ENCODE measurements at places on chromosomes 5 and 9.

DNA sequence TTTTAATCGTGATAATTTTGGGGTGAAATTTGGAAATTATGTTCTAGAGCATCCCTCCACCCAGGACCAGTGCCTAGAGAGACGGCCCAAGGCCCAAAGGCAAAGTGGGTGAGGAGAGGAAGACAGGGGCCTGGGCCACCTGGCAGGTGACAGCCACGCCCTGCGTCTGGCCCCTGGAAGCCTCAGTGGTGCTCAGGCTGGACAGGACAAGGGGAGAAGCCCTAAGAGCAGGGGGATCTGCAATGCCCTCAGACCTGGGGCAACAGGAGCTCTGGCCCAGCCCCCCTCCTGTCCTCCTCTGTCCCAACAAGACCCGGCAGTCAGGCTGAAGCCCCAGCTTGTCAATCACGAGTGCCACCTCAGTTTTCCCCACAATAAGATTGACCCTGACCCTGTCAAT is 134.8 kb downstream of the ADAMTS2 start:
- no peak for DNase-seq

GRCh38 chr5:15014809-15015208 is 143.2 kb upstream of the ANKH start:
- no peak for DNase-seq

DNA sequence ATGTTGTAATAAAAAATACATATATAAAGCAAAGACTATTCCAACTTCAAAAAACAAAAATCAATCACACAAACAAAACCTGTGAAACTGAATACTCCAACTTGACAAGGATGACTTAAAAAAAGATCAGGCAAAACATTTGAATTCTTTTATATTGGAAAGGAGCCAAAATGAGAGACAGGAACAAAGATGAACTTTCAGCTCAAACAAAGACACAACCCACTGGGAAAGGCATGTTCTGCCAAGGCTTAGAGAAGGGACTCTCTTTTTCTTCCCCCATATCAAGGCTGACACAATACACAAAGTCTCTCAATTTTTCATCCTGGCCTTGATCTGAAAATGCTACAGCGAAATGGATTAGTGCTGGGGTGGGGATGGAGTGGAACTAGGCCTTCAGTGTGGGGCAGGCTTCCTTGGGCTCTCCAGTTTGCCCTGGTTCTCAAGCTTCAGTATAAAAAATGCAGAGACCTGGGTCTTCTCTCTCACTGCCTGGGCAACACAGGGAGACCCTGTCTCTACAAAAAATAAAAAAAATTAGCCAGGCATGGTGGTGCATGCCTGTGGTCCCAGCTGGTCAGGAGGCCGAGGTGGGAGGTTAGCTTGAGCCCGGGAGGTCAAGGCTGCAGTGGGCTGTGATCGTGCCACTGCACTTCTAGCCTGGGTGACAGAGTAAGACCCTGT is 11.6 kb upstream of the FAM169A start:
- DNase-seq = peak; percentile 1

- DNase-seq = no peak
Measured at GRCh38 chr5:132768485-132768868, 8.6 kb downstream of the SEPTIN8 start.

- DNase-seq = no peak
Measured at GRCh38 chr9:419571-420171, 205.0 kb downstream of the DOCK8 start.

DNA sequence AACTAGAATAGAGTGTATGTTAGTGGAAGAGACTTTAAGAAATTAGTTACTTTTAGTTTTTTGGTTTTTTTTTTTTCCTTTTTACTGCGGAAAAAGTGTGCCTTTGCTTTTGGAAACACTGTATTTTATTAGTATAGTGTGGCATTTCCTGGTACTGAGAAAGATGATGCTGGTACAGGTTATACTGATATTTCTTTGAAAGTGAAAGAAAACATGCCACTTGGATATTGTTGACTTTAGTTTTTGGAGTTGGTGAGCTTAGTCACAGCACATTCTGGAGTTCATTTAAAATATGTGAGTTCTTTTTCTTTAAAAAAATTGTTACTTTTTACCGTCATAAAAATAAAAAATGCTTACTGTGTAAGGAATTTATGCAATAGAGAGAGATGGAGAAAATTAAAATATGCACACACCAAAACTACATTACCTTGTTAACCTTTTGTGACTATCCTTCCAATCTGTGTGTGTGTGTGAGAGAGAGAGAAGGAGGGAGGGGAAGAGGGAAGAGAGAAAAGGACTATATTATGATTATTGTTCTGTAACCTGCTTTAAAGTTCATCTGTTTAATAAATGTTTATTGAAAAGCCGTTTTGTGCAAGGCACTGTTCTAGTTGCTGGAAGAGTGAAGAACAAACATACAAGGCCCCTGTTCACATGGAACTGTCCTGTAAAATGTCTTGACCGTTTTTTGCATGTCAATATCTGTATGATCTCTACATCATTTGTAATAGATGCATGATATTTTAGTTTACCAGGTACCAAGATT is 1.9 kb downstream of the UGCG start:
- DNase-seq = no peak

- DNase-seq = no peak
Measured at GRCh38 chr5:97127727-97128126, 14.7 kb downstream of the LIX1 start.

- DNase-seq = no peak
Measured at GRCh38 chr5:4229414-4230292, 634.0 kb downstream of the IRX1 start.

DNA sequence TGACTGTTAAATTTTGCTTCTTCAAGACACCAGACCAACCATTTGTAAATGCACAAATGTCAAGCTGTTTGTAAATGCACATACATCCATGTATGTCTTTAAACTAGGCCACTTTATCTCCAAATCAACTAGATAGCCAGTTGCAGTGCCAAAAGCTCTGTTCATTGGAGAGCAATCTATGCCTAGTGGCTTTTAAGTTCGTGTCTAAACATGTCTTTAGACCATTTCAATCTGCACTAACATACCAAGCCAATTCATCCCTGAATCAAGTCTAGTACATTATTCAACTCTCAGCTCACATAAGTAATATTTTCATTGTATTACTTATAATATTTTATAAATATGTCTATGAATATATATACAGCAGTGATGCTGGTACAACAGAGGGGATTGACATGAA is 985.9 kb downstream of the CDH18 start:
- no peak for DNase-seq

DNA sequence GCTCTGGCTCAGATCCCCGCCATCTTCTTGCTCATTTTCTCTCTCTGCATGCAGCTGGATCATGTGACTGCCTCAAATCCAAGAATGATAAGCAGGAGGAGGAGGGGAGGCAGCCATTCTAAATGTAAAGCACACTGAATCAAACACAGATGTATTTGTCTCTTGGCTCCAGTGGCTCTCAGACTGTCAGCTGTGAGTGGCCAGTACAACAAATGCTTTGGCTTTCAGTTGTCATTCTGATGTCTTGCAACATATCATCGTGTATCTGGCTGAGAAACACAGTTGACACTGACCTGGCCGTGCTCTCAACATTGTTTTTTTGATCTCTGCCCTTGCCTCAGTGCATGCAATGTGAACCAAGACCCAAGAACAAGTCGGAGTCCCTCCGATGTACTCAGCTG is 233.1 kb downstream of the ADAMTSL1 start:
- DNase-seq = no peak

DNA sequence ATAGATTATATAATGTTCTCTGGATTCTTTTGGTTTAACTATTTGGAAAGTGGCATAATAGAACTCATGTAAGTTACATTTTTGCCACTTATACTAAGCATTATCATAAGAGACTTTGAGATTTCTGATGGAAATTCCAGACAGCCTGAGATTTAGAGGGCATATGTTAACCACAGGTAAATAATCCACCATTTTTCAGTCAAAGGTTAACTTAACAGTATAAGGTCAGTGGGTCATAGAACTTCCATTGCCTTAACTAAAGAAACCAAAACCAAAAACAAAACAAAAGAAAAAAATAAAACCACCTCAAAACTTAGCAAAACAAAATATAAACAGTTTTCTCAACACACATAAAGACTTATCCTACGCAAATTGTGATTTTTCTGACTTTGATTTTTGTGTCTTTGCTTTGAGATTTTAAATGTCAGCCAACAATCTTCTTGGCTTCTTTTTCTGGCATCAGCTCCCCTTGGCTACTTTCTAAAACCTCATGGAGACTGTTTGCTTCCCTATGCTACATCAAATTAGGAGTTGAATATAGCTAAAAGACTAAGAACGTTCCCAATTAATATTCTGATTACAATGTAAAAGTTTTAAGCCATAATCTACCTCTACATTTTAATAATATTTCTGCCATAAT is 430.1 kb upstream of the DAB2 start:
- DNase-seq = no peak

DNA sequence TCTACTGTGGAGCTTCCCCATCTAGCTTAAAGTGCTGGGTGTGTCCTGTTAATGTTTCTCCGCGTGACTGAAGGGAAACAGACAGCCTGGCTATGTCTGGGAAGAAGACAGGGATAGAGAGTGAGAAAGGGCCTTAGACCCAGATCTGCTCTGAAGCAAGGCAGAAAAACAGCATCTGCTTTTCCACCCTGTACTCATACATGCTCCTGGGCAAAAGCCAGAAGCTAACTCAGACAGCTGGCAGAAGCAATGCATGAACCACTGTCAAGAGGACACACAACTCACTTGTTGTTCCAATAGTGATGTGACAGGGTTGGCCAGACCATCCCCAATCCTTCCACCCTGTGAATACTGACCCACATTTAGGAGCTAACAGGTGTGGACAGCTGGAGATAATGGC is 63.3 kb downstream of the DPYSL3 start:
- no peak for DNase-seq

DNA sequence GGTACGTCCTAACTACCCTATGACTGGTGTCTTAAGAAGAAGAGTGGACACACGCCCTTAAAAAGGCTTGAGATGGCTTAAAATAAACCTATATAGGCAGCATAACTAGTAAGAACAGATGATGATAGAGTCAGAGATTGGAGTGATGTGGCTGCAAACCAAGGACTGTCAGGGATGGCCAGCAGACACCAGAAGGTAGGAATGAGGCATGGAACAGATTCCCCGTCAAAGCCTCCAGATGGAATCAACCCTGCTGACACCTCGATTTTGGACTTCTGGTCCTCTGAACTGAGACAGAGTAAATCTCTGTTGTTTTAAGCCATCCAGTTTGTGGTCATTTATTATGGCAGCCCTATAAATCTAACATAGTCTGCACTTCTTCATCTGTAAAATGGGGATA is 7.4 kb downstream of the TMOD1 start:
- no peak for DNase-seq

DNA sequence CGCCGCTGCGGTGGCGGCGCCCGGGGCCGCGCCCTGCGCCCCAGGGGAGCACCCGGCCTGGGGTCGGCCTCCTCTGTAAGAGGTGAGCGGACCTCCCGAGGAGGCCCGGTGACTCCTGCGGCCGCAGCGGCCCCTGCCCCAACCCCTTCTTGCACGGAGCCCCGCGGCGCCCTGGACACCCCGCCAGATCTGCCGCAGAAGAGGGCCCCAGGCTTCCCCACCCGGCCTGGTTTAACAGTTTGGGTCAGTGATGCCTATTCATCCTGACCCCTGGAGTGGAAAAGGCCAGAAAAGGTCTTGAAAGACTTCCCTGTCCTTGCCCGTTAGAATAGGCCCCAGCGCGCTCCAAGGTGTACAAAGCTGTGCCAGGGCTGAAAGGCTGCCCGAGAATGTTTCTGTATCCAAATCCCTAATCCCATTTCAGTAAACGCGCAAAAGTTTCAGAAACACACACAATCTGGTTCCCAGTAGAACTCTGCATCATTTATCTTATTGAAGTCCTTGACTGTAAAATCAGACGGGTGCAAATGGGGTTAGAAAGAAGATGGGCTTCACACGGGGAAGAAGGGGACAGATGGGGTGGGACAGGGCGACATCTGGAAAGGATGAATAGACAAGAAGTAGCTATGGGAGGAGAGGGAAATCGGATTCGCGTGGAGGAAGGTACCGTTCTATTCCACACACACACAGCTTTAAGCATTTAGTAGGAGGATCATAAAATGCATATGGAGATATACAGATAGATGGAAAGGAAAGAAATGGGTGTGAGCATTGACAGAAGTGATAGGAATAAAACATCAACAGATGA is 1.1 kb upstream of the SSBP2 start:
- no peak for DNase-seq

DNA sequence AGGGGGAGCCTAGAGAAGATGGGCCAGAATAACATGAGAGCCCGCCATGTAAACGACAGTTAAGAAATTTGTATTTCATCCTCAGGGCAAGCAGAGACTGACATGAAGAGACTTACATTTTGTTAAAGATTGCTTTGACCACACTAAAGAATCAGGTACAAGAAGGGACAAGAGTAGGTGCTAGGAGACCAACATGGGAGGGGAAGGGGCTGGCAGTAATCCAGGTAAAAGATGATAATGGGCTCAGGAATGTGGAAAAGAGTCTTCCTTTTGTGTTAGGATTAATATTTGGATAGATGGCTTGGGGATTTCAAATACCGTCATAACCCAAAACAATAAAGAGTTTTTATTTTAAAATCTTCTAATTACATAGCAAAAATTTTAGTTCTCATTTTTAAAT is 137.3 kb downstream of the ZNF462 start:
- no peak for DNase-seq

GRCh38 chr5:18152671-18153070 is 518.4 kb downstream of the TAF11L14 start:
- DNase-seq = no peak

DNA sequence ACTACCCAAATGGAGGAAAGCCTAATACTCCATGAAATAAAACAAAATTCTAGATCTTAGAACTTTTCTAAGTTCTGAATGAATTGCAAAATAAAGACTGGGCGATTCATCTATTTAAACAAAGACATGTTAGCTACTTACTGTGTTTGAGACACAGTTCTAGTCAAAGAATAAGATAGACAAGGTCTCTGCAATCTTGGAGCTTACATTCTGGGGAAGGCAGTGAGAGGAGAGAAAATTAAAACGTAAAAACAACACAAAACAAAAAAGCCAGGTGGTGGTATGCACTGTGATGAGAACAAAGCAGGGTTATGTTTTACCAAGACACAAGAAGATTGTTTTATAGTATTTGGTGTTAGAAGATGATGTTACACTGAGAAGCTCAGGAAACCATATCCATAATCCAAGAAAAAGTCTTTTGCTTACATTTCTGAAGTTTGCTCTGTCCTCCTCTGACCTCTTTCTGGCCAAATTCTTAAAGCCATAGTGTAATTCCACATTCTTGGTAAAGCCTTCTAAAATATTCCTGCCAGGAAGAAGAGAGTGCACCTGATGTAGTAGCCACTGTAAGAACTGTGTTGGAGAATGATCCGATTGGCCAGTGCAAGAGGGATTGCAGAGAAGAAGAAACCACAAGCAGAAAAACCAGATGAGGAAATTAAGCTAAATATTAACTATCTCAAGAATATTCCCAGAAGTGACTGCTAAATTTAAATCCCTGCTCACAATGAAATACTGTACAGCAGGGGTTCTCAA is 218.4 kb downstream of the PCSK1 start:
- no peak for DNase-seq

DNA sequence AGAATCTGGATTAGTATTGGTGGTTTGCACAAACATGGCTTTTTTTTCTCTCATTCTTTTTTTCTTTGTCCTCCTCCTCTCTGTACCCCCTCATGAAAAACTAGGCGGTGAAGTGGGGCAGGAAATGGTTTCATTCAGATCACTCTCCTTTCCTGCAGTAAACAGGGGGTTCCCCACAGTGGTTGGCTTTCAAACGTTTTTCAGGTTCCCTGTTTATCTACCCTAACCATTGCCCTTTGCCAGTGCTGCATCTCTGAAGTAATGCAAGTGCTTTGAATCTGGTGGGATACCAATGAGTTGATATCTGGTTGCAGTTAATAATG is 29.8 kb downstream of the NR4A3 start:
- no peak for DNase-seq
